Adrenal gland (tissue), 19 donors: ENCODE measurements at places on chromosomes 7 and 10. TPM values are rescaled to one million over a fixed set of nuclear protein-coding genes. Genes with fewer than 3 reads are reported as not detected.

- DNase-seq, result no peak
- no peaks in the 10 kb centered on the region for H3K36me3 ChIP-seq
- no peaks in the 10 kb centered on the region for H3K27me3 ChIP-seq
- no peak overlapping the region for H3K4me3 ChIP-seq
- H3K4me1 ChIP-seq, result no peaks in the 10 kb centered on the region
Measured at GRCh38 chr10:99369126-99369525, 40.0 kb downstream of the CNNM1 start.

GRCh38 chr7:78125884-78126283 lies 327.3 kb downstream of the PHTF2 start:
- no peaks in the 10 kb centered on the region for H3K4me1 ChIP-seq
- H3K4me3 ChIP-seq, result no peak overlapping the region
- no peak overlapping the region for H3K27ac ChIP-seq
- DNase-seq, result no peak
- H3K27me3 ChIP-seq, result no peaks in the 10 kb centered on the region

GRCh38 chr7:134364619-134365037 lies 47.9 kb upstream of the SLC35B4 start:
- H3K36me3 ChIP-seq, result no peaks in the 10 kb centered on the region
- no peaks in the 10 kb centered on the region for H3K27me3 ChIP-seq
- no peak overlapping the region for H3K27ac ChIP-seq
- peaks cover 1% of the 10 kb centered on the region for H3K4me1 ChIP-seq
- no peak overlapping the region for H3K4me3 ChIP-seq

The ENKUR gene
- total RNA-seq, result not detected

The CHCHD3 gene
- total RNA-seq, result 47.9 TPM

DNA sequence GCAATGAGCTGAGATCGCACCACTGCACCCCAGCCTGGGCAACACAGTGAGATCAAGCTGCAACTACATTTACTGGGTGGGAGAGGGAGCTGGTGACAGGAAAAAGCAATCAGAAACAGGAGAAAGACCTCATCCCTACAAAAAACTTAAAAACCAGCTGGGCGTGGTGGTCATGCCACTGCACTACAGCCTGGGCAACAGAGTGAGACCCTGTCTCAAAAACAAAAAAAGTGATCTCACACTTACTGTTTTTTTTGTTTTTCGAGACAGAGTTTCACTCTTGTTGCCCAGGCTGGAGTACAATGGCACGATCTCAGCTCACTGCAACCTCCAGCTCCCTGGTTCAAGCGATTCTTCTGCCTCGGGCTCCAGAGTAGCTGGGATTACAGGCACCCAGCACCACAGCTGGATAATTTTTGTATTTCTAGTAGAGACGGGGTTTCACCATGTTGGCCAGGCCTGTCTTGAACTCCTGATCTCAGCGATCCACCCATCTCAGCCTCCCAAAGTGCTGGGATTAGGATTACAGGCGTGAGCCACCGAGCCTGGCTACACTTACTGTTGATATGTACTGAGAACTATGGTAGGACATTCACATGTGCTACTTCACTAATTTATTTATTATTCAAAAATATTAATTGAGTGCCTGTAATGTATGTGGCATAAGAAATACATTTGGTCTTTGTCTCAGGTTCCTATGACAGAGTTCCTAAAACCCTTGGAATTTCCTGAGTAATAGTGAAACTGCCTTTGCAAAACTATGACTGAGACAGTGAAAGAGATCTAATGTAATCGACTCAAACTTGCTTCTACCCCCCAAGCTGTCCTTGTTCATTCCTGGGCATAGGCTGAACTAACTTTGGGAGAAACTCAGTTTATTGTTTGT lies 27.7 kb upstream of the NRBF2 start:
- no peak for DNase-seq
- no peaks in the 10 kb centered on the region for H3K27me3 ChIP-seq
- no peak overlapping the region for H3K27ac ChIP-seq
- no peak overlapping the region for H3K4me3 ChIP-seq
- H3K4me1 ChIP-seq, result no peaks in the 10 kb centered on the region
- H3K36me3 ChIP-seq, result no peaks in the 10 kb centered on the region

- no peak overlapping the region for H3K27ac ChIP-seq
- H3K36me3 ChIP-seq, result no peaks in the 10 kb centered on the region
- H3K27me3 ChIP-seq, result no peaks in the 10 kb centered on the region
- no peaks in the 10 kb centered on the region for H3K4me1 ChIP-seq
- DNase-seq, result no peak
Measured at GRCh38 chr10:48533540-48533939, 71.3 kb downstream of the ARHGAP22 start.

DNA sequence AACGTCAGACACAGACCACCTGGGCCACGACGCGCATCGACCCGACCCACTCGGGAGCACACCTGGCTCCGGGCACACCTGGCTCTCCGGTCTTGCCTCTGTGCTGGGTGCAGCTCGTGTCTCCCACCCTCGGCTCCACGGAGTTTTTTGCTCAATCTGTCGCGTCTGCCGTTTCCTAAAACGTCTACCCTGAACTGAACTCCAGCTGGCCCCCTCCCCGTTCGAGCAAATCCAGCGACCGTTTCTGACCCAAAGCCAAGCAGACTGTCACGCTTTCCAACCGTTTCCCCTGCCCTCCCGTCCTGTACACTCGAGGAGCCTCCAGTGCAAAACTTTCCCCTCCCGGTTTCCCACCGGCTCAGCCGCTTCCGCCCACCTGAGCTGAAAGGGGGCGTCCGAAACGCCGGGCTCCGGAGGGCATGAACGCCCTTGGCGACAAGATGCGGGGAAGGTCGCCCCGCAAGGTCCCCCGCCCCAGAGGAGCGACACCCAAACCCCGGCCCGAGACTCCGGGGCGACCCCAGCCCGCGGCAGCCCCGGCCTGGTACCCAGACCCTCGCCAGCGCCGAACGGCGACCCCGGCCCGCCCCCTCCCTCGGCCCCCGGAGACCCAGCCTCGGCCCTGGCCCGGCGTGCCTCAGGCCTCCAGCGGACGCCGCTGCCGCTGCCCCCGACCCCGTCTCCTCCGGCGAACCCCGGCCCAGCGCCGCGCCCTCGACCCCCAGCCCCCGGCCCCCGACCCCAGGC lies 557 bp downstream of the CYTH3 start:
- peak; percentile 37 for DNase-seq
- no peak overlapping the region for H3K27ac ChIP-seq
- no peaks in the 10 kb centered on the region for H3K36me3 ChIP-seq
- no peaks in the 10 kb centered on the region for H3K27me3 ChIP-seq
- H3K4me3 ChIP-seq, result peak overlapping the region; percentile 58
- H3K4me1 ChIP-seq, result peaks cover 8% of the 10 kb centered on the region

The OR2A42 gene
- 0.18 TPM for total RNA-seq

- no peaks in the 10 kb centered on the region for H3K27me3 ChIP-seq
- DNase-seq, result no peak
- no peak overlapping the region for H3K4me3 ChIP-seq
- peaks cover 4% of the 10 kb centered on the region for H3K4me1 ChIP-seq
- no peak overlapping the region for H3K27ac ChIP-seq
- H3K36me3 ChIP-seq, result no peaks in the 10 kb centered on the region
Measured at GRCh38 chr10:110203500-110204455, 3.6 kb upstream of the MXI1 start.

- H3K4me3 ChIP-seq, result peak within 1 kb of the TSS; percentile 13
- peak within 1 kb of the TSS; percentile 71 for H3K27ac ChIP-seq
- no peaks in the 10 kb centered on the region for H3K36me3 ChIP-seq
- H3K27me3 ChIP-seq, result no peaks in the 10 kb centered on the region
- H3K4me1 ChIP-seq, result peaks cover 13% of the 10 kb centered on the region
Measured at GRCh38 chr7:140672382-140673062, at the start of gene ADCK2. TSS of gene ADCK2 (plus strand) at chr7:140672945. CDS start at chr7:140673331, 386 bp downstream.

GRCh38 chr7:91941450-91941849 lies 788 bp downstream of the AKAP9 start:
- H3K27ac ChIP-seq, result peak overlapping the region; percentile 98
- H3K36me3 ChIP-seq, result no peaks in the 10 kb centered on the region
- no peaks in the 10 kb centered on the region for H3K27me3 ChIP-seq
- peak; percentile 52 for DNase-seq
- H3K4me1 ChIP-seq, result peaks cover 21% of the 10 kb centered on the region

- H3K36me3 ChIP-seq, result no peaks in the 10 kb centered on the region
- H3K4me1 ChIP-seq, result no peaks in the 10 kb centered on the region
- H3K27ac ChIP-seq, result peak overlapping the region; percentile 60
- DNase-seq, result peak; percentile 77
Measured at GRCh38 chr7:27277628-27278027, 35.0 kb downstream of the EVX1 start.

The EBF3 gene
- 0.53 TPM for total RNA-seq

- DNase-seq, result no peak
- H3K27ac ChIP-seq, result no peak overlapping the region
- H3K4me1 ChIP-seq, result no peaks in the 10 kb centered on the region
- H3K27me3 ChIP-seq, result no peaks in the 10 kb centered on the region
- H3K4me3 ChIP-seq, result no peak overlapping the region
Measured at GRCh38 chr7:88835147-88835728, 39.7 kb upstream of the TEX47 start.

The FOXI2 gene
- not detected for total RNA-seq

DNA sequence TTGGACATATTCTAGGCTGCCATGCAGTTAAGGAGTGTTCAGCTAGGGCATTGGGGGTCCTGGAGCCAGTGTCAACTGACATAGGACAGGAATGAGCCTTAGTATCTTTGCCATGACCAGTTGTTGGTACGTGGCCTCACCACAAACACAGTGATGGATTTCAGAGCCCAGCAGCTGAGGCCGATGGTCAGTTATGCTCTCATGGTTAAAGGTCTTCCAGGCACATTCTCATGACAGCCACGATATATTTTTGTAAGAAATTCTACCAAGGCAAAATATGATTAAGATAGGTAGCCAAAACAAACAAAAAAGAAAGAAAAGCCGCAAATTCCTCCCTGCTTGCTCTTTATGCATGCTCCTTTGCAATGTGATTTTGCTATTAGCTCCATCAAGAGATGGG lies 47.8 kb downstream of the CDHR3 start:
- H3K4me3 ChIP-seq, result no peak overlapping the region
- no peaks in the 10 kb centered on the region for H3K27me3 ChIP-seq
- DNase-seq, result no peak
- H3K27ac ChIP-seq, result no peak overlapping the region
- H3K4me1 ChIP-seq, result peaks cover 3% of the 10 kb centered on the region
- no peaks in the 10 kb centered on the region for H3K36me3 ChIP-seq

- no peaks in the 10 kb centered on the region for H3K27me3 ChIP-seq
- no peak for DNase-seq
- no peak overlapping the region for H3K4me3 ChIP-seq
- peaks cover 5% of the 10 kb centered on the region for H3K4me1 ChIP-seq
- no peaks in the 10 kb centered on the region for H3K36me3 ChIP-seq
- no peak overlapping the region for H3K27ac ChIP-seq
Measured at GRCh38 chr7:94195201-94195600, 191.0 kb upstream of the BET1 start.

- no peaks in the 10 kb centered on the region for H3K36me3 ChIP-seq
- DNase-seq, result no peak
- no peaks in the 10 kb centered on the region for H3K27me3 ChIP-seq
- no peak overlapping the region for H3K4me3 ChIP-seq
Measured at GRCh38 chr10:61475449-61475873, 22.3 kb upstream of the TMEM26 start.

DNA sequence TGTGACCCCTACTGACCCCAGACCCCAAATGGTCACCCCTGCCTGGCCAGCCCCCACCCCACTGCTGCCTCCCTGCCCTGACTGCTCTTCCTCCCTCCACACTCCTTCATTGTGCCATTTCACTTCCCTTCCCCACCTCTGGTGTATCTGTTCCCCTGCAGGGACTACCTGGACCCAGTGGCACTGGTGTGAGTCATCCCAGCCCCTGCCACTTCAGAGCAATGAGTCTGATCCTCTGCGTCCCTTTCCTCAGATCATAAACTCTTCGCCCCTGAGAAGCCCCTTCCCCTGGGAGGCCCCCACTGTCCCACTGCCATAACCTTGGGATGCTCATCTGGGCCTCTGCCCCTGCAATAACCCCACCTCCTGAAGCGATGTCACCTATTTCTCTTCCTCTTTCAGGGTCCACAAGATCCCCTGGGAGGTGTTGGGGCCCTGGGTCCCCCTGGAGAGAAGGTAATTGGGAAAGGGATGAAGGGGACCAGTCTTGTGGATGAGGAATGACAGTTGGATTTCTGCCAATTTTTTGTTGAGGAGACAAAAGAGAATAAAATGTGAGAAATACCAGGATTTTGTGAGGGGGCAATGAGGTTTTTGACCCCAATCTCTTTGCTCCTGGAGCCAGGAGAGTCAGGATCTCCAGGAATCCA lies 19.1 kb upstream of the VOPP1 start:
- no peaks in the 10 kb centered on the region for H3K36me3 ChIP-seq
- no peak overlapping the region for H3K4me3 ChIP-seq
- peaks cover 5% of the 10 kb centered on the region for H3K4me1 ChIP-seq
- H3K27me3 ChIP-seq, result no peaks in the 10 kb centered on the region
- no peak for DNase-seq

DNA sequence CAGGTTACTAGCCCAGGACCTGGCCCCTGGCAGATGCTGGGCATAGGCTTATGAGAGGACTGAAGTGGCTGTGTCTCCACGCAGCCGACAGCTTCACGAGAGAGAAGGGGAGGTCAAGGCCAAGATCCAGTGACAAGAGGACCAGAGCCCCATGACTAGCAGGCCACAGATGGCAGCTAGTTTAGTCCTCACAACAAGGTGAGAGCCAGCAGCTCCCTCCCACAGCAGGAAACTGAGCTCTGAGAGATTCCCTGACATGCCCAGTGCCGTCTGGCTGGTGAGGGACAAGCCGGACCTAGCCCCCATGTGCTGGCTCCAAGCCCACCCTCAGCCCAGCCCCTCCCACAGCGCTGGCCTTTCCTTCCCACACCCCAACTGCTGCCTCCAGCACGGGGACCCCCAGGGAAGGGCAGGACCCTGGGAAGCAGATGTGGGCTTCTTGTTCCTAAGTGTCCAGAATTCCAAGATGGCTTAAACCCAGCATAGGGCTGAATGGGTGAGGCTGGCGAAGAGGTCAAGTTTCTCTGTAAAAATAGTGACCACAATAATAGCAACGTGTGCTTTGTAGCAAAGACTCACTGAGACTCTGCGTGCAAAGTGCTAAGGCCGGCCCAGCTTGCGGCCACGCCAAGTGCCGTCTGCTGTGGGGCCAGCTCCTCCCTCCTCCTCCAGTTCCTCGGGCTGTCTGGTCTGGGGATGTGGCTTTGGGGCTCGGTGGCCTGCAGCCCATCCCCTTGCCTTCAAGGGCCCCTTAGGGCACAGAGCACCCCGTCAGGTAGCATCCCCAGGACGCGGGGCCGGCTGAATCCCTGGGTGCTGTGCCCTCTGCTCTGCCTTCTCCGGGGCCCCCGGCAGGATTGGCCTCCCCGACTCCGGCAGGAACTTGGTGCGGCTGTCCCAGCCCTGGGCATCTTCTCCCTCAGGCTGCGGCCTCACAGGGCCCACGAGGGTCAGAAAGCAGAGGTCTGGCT lies 7.8 kb upstream of the FAM20C start:
- no peak overlapping the region for H3K27ac ChIP-seq
- no peak overlapping the region for H3K4me3 ChIP-seq
- DNase-seq, result no peak
- no peaks in the 10 kb centered on the region for H3K36me3 ChIP-seq
- no peaks in the 10 kb centered on the region for H3K4me1 ChIP-seq

GRCh38 chr10:130487566-130487965 lies 351.4 kb downstream of the GLRX3 start:
- no peaks in the 10 kb centered on the region for H3K36me3 ChIP-seq
- no peaks in the 10 kb centered on the region for H3K4me1 ChIP-seq
- no peak overlapping the region for H3K27ac ChIP-seq
- DNase-seq, result no peak
- no peaks in the 10 kb centered on the region for H3K27me3 ChIP-seq
- no peak overlapping the region for H3K4me3 ChIP-seq

GRCh38 chr7:71198887-71199286 lies 66.9 kb downstream of the GALNT17 start:
- peak; percentile 31 for DNase-seq
- H3K4me1 ChIP-seq, result no peaks in the 10 kb centered on the region

The NPTX2 gene
- 38.5 TPM for total RNA-seq

The TAS2R4 gene
- total RNA-seq, result 1.5 TPM
